Pancreas (tissue), 10 donors: ENCODE measurements at places on chromosomes 2 and 18. TPM values are rescaled to one million over a fixed set of nuclear protein-coding genes. Genes with fewer than 3 reads are reported as not detected.

The PDE11A gene
- total RNA-seq, result 1.7 TPM

The CDH19 gene
- 0.37 TPM for total RNA-seq

The SNORC gene
- 0.76 TPM for total RNA-seq

The KHK gene
- 8.3 TPM for total RNA-seq

DNA sequence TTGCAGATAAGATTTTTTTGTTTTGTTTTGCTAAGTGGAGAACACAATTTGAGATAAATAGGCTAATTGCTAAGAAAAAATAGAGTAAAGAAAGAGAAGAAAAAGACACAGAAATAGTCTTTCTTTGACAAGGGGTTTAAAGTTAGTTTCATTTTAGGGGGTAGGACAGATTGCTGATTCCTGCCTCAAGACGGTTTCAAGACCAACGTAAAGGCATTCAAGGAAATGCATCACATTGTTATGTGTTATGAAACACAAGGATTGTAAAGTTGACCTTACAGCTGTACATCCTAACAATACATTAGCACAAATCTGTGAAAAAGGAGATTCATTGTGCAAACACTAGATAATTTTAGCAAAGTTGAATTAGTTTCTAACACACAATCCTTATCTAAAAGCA lies 22.7 kb upstream of the ETAA1 start:
- H3K36me3 ChIP-seq, result no peaks in the 10 kb centered on the region
- H3K27ac ChIP-seq, result no peak overlapping the region
- H3K27me3 ChIP-seq, result no peaks in the 10 kb centered on the region
- no peaks in the 10 kb centered on the region for H3K4me1 ChIP-seq
- H3K4me3 ChIP-seq, result no peak overlapping the region

GRCh38 chr18:48844271-48844670 lies 106.5 kb downstream of the SMAD7 start:
- no peaks in the 10 kb centered on the region for H3K27me3 ChIP-seq
- peaks cover 6% of the 10 kb centered on the region for H3K4me1 ChIP-seq
- no peaks in the 10 kb centered on the region for H3K36me3 ChIP-seq
- no peak for DNase-seq
- no peak overlapping the region for H3K4me3 ChIP-seq
- H3K27ac ChIP-seq, result no peak overlapping the region

- no peak overlapping the region for H3K4me3 ChIP-seq
- no peak for DNase-seq
- H3K4me1 ChIP-seq, result peaks cover 14% of the 10 kb centered on the region
- no peak overlapping the region for H3K27ac ChIP-seq
Measured at GRCh38 chr2:85400023-85400422, 10.1 kb downstream of the CAPG start.

GRCh38 chr2:12501469-12502158 lies 215.1 kb upstream of the TRIB2 start:
- DNase-seq, result no peak
- no peaks in the 10 kb centered on the region for H3K36me3 ChIP-seq
- H3K4me1 ChIP-seq, result no peaks in the 10 kb centered on the region
- H3K4me3 ChIP-seq, result no peak overlapping the region
- H3K27ac ChIP-seq, result no peak overlapping the region
- H3K27me3 ChIP-seq, result no peaks in the 10 kb centered on the region

The C1QL2 gene
- 0.09 TPM for total RNA-seq

DNA sequence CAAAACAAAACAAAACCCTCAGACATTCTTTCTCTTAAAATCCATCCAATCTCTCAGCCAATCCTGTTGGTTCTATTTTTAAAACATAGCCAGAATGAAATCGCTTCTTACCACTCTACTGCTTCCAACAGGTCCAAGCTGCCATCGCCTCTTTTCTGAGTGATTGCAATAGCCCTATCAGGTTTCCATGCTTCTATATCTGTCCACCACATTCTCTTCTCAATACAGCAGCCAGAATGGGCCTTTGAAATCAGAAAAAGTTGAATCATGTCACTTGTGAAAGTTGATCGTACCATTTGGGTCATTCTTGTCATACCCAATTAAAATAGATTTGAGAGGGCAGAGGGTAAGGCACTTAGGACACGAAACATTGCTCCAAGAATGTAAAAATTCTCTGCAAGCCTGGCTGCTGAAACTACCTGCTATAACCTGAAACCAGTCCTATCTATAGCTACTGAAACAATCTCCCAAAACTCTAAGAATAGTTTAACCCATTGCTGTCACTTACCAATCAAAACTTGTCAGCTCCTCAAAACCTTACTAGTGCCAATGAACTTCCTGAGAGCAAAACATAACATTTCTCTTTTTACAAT lies 3.3 kb upstream of the MTLN start:
- no peak overlapping the region for H3K27ac ChIP-seq
- peaks cover 5% of the 10 kb centered on the region for H3K4me1 ChIP-seq
- no peak for DNase-seq

The RTP5 gene
- total RNA-seq, result not detected

GRCh38 chr2:3738454-3738853 lies 35.1 kb downstream of the DCDC2C start:
- no peaks in the 10 kb centered on the region for H3K27me3 ChIP-seq
- H3K4me3 ChIP-seq, result no peak overlapping the region
- DNase-seq, result no peak
- H3K36me3 ChIP-seq, result no peaks in the 10 kb centered on the region
- H3K4me1 ChIP-seq, result no peaks in the 10 kb centered on the region

DNA sequence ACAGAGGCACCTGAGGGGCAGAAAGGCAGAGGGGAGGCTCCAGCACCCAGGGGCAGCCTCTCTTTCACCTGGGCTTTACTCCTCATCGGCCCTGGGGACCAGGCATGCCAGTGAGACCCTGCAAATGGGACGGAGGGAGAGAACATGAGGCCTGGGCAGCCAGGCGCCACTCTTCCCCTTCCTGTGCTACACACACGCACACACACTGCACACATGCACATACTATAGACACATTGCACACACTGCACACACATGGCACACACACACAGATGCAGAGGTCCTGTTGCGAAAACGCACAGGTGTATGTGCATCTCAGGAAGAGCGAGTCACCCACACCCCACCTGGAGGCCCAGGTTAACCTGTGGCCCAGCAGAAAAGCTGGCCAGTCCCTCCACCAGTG lies 3.4 kb upstream of the RAB6D start:
- H3K4me1 ChIP-seq, result no peaks in the 10 kb centered on the region
- no peaks in the 10 kb centered on the region for H3K27me3 ChIP-seq
- H3K36me3 ChIP-seq, result no peaks in the 10 kb centered on the region
- H3K4me3 ChIP-seq, result no peak overlapping the region
- H3K27ac ChIP-seq, result no peak overlapping the region

DNA sequence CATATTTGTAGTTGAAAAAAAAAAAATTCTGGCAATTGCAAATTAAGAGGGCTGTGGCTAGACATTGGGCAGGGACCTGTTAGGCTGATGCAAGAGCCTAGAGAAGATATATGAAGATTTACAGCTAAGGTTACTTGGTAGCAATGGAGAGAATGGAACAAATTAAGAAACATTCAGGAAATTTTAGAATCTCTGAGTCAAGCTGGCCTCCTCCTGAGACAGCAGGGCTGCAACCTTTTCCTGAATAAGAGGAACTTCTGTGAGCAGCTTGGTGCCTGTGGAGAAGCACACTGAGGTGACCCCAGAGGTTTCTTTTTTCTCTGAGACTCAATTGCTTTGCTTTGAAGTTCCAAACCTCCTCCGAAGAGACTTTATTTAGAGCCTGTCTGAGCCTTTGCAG lies 118.6 kb upstream of the LRATD1 start:
- no peaks in the 10 kb centered on the region for H3K36me3 ChIP-seq
- no peak overlapping the region for H3K27ac ChIP-seq
- DNase-seq, result no peak

The TFPI gene
- total RNA-seq, result 7.9 TPM

GRCh38 chr2:74646201-74646600 lies 1.9 kb downstream of the M1AP start:
- no peaks in the 10 kb centered on the region for H3K4me1 ChIP-seq
- no peaks in the 10 kb centered on the region for H3K36me3 ChIP-seq
- H3K27me3 ChIP-seq, result no peaks in the 10 kb centered on the region
- H3K27ac ChIP-seq, result no peak overlapping the region
- no peak for DNase-seq
- no peak overlapping the region for H3K4me3 ChIP-seq

The RAPH1 gene
- 19.2 TPM for total RNA-seq

The DUSP19 gene
- total RNA-seq, result 2.9 TPM

DNA sequence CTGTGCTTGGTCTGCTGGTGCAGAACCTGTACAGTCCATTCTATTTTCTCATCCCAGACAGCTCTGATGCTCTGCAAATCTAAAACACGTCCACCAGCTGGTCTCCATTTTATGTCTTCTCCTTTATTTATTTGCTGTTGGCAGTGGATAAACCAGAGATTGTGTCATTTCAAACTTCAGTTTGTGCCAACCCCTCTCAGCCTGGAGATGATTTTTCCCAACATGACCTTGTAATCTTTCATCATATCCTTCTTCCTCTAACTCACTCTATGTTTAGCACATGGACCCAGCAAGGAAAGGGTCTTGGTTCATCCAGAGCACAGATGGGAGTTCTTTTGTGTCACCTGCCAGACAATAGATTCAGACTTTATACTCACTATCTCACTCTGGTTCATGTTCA lies 273.2 kb downstream of the MTX2 start:
- no peaks in the 10 kb centered on the region for H3K4me1 ChIP-seq
- H3K4me3 ChIP-seq, result no peak overlapping the region
- DNase-seq, result no peak
- no peaks in the 10 kb centered on the region for H3K36me3 ChIP-seq
- no peak overlapping the region for H3K27ac ChIP-seq

- no peaks in the 10 kb centered on the region for H3K4me1 ChIP-seq
- no peaks in the 10 kb centered on the region for H3K27me3 ChIP-seq
- H3K4me3 ChIP-seq, result no peak overlapping the region
- H3K36me3 ChIP-seq, result no peaks in the 10 kb centered on the region
- no peak overlapping the region for H3K27ac ChIP-seq
Measured at GRCh38 chr2:76668279-76668678, 853.9 kb downstream of the LRRTM4 start.

DNA sequence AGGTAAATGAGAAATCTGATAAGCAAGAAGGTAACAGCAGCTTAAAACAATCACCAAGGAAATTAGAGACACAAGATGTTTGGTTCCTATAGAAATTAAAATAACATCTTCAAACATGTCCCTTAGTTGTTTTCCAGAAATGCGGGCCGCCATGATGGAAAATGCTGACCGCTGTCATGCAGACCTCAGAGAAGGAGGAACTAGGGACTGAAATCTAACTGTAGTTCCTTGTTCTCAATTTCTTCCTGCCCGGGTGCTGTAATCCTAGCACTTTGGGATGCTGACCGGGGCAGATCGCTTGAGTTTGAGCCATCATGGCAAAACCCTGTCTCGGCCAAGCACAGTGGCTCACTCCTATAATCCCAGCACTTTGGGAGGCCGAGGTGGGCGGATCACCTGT lies 51.1 kb downstream of the TEX51 start:
- no peaks in the 10 kb centered on the region for H3K4me1 ChIP-seq
- no peaks in the 10 kb centered on the region for H3K27me3 ChIP-seq
- no peaks in the 10 kb centered on the region for H3K36me3 ChIP-seq
- H3K4me3 ChIP-seq, result no peak overlapping the region
- no peak for DNase-seq
- H3K27ac ChIP-seq, result no peak overlapping the region

GRCh38 chr2:60861736-60862135 lies 19.6 kb upstream of the REL start:
- H3K27ac ChIP-seq, result no peak overlapping the region
- no peaks in the 10 kb centered on the region for H3K4me1 ChIP-seq
- DNase-seq, result no peak
- H3K4me3 ChIP-seq, result no peak overlapping the region
- no peaks in the 10 kb centered on the region for H3K36me3 ChIP-seq

DNA sequence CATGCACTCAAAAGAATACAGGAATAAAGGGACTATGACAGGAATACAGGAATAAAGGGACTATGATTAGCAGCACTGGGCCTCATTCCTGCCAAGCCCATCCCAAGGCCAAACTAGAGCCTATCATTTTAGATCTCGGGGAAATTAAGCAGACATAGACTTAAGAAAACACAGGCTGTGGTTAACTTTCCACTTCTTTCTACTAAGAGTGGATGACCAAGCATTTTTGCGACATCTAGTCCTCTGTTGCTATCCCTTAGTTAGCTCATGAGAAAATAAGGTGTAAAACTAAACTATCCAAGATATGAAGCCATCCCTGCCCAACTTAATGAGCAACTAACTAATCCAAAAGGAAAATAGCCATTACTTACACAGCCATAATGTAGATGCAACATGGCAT lies 5.9 kb downstream of the LYPD1 start:
- H3K4me3 ChIP-seq, result no peak overlapping the region
- no peaks in the 10 kb centered on the region for H3K4me1 ChIP-seq
- H3K36me3 ChIP-seq, result no peaks in the 10 kb centered on the region
- H3K27me3 ChIP-seq, result no peaks in the 10 kb centered on the region
- DNase-seq, result no peak

DNA sequence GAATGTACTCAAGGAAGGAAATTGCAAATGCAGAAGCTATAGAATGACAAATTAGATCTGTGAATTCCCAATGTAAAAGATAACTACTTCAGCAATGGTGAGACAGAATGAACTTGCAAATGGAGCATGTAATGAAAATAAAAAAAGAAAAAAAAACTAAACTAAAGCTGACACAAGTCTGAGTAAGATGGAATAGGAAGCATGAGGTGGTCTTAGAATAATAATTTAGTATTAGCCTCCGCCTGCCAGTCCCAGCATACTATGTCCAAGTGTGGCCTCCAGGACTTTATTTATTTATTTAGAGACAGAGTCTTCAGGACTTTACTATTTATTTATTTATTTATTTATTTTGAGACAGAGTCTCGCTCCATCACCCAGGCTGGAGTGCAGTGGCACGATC lies 37.4 kb upstream of the SLC39A10 start:
- H3K27ac ChIP-seq, result no peak overlapping the region
- no peaks in the 10 kb centered on the region for H3K4me1 ChIP-seq
- H3K27me3 ChIP-seq, result no peaks in the 10 kb centered on the region
- no peak overlapping the region for H3K4me3 ChIP-seq

The CHST9 gene
- 10.8 TPM for total RNA-seq

- no peaks in the 10 kb centered on the region for H3K27me3 ChIP-seq
- no peaks in the 10 kb centered on the region for H3K4me1 ChIP-seq
- H3K4me3 ChIP-seq, result no peak overlapping the region
- DNase-seq, result no peak
- H3K27ac ChIP-seq, result no peak overlapping the region
Measured at GRCh38 chr2:98387478-98387877, 41.2 kb downstream of the CNGA3 start.

The ELOA2 gene
- total RNA-seq, result not detected

The NMS gene
- not detected for total RNA-seq

GRCh38 chr2:63056107-63057050 lies 5.7 kb downstream of the OTX1 start:
- H3K4me3 ChIP-seq, result no peak overlapping the region
- H3K27me3 ChIP-seq, result peaks cover 13% of the 10 kb centered on the region
- no peaks in the 10 kb centered on the region for H3K36me3 ChIP-seq

The STARD6 gene
- not detected for total RNA-seq

The KLHL41 gene
- total RNA-seq, result 0.67 TPM

The CCDC88A gene
- 30.1 TPM for total RNA-seq

The C2orf15 gene
- total RNA-seq, result 1.2 TPM

DNA sequence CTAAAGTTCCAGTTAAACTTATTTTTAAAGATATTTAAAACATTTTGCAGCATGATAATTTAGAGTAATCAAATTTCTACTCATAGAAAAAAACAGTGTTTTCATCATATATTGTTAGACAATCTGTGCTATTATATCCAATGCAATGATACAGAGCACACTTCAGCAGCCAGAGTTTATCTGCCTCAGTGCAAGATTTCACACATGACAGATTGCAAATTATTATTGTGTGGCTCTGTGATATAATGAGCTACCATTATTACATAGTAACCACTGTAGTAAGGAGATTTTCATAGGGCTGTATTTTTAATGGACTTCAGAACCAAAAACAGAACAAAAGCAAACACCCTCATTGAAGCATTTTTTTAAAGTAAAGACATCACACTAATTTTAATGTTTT lies 762.4 kb downstream of the DSC3 start:
- DNase-seq, result no peak
- no peaks in the 10 kb centered on the region for H3K4me1 ChIP-seq
- H3K36me3 ChIP-seq, result no peaks in the 10 kb centered on the region
- H3K4me3 ChIP-seq, result no peak overlapping the region
- no peaks in the 10 kb centered on the region for H3K27me3 ChIP-seq

The AQP4 gene
- total RNA-seq, result 0.46 TPM
